ENCODE measurements at places on chromosomes 3 and 15. TPM values are rescaled to one million over a fixed set of nuclear protein-coding genes. Genes with fewer than 3 reads are reported as not detected.

The TERC gene
- not detected for total RNA-seq

The CISH gene
- total RNA-seq, result 0.69 TPM

The LMAN1L gene
- total RNA-seq, result not detected

The TM4SF4 gene
- 35.9 TPM for total RNA-seq

The RFTN1 gene
- 3.6 TPM for total RNA-seq

The CADPS gene
- total RNA-seq, result not detected
